Hematopoietic multipotent progenitor cell treated with erythropoietin and hydrocortisone succinate and interleukin-3 and kit ligand, for 15 days (in vitro differentiated cells): ENCODE measurements at places on chromosomes 3 and 15.

DNA sequence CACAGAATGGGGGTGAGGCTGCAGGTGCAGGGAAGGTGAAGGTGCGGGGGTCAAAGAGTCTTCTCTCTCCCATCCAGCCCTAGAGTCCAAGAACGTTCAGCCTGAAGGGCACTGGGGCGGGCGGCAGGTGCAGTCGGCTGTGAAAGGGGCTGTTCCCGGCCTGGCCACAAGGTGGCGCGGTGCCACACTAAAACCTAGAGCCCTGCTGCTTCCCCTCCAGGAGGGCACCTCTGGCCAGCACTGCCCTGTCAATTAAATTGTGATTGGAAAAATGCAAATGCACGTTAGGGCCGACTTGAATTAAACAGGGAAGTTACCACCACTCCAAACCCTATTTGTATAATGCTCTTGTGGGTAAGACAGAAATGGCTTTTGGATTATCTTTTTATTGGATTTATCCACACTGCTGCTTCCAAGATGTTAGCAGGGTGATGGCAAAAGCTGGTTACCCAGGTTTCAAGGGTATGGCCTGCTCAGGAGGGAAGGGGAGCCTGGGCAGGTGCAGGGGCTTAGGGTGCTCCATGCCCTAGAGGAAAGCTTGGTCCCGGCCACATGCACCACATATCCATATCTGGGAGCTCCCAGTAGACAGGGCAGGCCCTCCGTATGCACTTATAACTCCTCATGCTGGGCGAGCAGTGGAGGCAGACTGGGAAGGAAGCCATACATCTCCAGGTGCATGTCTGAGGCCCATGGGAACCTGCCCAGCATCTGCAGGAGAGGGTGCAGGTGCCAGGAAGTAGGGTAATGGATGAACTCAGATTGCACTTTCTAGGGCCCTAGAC is 119.8 kb downstream of the ADCY5 start:
- DNase-seq, result peak; percentile 79

- no peak for DNase-seq
Measured at GRCh38 chr3:46114323-46114988, 87.2 kb upstream of the XCR1 start.

DNA sequence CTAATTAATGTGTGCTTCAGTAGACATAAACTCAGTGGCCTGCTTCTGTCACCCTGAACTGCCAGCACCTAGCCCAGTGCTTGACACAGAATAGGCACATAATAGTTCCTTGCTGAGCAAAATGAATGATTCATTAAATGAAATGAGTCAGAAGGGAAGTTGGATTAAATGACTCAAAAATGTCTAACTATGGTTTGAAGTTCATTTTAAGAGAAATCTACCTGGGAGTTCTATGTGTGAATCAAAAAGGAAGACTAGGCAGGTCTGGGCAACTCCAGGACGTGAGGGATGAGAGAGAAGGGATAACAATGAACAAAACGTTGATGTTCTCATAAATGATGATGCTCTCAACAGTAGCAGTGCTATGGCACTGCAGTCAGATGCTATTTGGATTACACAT is 175.0 kb downstream of the CFAP20DC start:
- no peak for DNase-seq

GRCh38 chr15:66359740-66360139 is 3.3 kb upstream of the TIPIN start:
- no peak for DNase-seq

DNA sequence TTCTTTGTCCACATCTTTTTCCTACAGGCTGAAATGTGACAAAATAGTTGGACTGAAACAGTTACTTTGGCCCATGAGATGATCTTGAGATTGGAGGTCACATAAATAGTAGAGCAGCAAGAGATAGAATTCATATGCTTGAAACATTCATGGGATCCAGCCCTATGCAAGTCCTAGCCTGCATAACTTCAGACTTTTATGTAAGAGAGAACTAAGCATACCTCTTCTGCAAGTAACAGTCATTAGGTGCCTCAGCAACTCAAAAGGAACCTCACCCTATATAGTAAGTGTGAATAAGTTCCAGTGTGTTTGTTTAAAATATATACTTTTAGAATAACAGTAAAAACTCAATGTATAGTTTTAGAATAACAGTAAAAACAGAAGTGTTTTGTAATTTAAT is 138.0 kb upstream of the P2RY1 start:
- no peak for DNase-seq

- no peak for DNase-seq
Measured at GRCh38 chr3:46899151-46900006, 21.9 kb downstream of the PTH1R start.

GRCh38 chr3:65960087-65960486 is 78.6 kb downstream of the MAGI1 start:
- no peak for DNase-seq

DNA sequence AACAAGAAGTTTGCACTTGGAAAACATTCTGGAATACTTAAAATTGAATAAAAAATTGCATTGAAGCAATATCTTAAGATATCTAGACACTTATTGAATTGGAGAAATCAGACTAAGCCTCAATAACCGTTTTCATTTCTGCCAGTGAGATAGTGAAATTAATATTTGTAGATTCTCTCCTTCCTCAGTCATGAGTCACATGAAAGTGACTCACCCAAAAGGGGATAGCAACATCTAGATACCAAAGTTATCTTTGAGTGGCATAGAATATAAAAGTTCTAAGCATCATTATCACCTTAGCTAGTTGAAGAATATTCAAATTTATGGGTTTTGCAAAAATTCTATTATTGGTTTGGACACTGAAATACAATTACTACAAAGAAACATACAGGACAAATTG is 614.8 kb upstream of the ZNF717 start:
- DNase-seq, result no peak

GRCh38 chr3:147361454-147362420 is 44.6 kb downstream of the ZIC4 start:
- peak; percentile 30 for DNase-seq

GRCh38 chr3:138450704-138451424 is 16.4 kb downstream of the ESYT3 start:
- no peak for DNase-seq
